ENCODE measurements at places on chromosomes 6 and 20.

DNA sequence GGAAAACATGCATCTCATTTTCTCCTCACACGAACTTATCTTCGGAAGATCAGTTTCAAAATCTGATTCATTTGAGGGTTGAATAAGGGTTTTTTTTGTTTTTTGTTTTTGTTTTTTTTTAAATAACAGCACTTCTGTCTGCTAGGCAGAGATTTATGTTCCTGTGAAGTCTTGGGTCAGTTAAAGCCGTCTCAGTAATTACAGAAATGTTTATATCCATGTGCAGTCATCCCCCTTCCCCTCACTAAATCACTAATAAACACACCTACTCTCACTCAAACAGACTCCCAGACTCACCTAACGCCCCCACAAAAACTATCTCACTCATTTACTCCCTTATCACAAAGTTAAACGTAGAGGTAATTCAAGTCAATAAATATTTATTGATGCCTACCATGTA is 214.2 kb upstream of the SUPT3H start:
- DNase-seq, result no peak

GRCh38 chr20:11838076-11838636 is 79.5 kb upstream of the BTBD3 start:
- no peak for DNase-seq

GRCh38 chr20:1001911-1002681 is at the start of gene RSPO4:
Gene RSPO4 (minus strand): TSS chr20:1002311. CDS start chr20:1002164, 147 bp downstream.
- no peak for DNase-seq

DNA sequence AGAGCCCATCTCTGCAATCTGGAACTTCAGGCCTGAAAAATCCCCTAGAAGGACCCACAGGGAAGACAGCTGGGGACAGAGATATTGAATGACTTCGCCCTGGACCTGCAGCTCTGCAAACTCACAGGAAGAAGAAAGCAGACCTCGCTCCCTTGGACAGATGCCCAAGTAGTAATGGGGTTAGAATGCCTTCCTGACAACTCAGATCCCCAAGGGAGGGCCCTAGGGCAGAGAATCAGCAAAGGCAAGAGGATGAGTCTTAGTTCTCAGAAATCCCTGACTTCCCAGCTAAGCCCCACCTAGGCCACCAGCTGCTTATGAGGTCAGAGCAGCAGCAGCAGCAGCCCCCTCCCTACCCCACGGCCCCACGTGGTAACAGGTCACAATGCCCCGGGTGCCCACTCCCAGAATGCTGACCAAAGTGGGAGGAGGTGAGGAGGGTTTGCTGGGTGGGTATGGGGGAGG is at the start of gene C20orf141:
Gene C20orf141 (plus strand): TSS at position 401 of the 465 bp plus-strand sequence. CDS start 198 bp downstream, outside the sequence.
- DNase-seq, result no peak

GRCh38 chr6:99814230-99814928 is 179.6 kb downstream of the MCHR2 start:
- no peak for DNase-seq

GRCh38 chr6:112300896-112301295 is 46.2 kb upstream of the RFPL4B start:
- no peak for DNase-seq

DNA sequence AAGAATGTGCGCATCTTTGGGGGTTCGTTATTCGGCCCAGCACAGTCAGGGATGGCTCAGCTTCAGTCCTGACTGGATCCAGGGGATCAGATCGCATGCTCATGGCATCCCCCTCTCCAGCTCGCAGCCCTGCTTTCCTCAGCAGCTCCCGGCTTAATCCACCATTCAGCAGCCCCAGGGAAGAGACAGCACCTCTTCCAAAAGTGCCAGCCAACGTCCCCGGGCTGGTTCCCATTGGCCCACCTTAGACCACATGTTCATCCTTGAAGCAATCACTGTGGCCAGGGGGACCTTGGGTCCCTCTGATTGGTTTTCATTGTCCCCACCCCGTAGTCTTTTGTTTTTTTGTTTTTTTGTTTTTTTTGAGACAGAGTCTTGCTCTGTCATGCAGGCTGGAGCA is 188.7 kb downstream of the ZMYND8 start:
- no peak for DNase-seq

- DNase-seq, result no peak
These were observed 248.2 kb upstream of the PMEPA1 start for GRCh38 chr20:57958050-57958420.

GRCh38 chr20:46093531-46093930 is 3.8 kb upstream of the NCOA5 start:
- no peak for DNase-seq

DNA sequence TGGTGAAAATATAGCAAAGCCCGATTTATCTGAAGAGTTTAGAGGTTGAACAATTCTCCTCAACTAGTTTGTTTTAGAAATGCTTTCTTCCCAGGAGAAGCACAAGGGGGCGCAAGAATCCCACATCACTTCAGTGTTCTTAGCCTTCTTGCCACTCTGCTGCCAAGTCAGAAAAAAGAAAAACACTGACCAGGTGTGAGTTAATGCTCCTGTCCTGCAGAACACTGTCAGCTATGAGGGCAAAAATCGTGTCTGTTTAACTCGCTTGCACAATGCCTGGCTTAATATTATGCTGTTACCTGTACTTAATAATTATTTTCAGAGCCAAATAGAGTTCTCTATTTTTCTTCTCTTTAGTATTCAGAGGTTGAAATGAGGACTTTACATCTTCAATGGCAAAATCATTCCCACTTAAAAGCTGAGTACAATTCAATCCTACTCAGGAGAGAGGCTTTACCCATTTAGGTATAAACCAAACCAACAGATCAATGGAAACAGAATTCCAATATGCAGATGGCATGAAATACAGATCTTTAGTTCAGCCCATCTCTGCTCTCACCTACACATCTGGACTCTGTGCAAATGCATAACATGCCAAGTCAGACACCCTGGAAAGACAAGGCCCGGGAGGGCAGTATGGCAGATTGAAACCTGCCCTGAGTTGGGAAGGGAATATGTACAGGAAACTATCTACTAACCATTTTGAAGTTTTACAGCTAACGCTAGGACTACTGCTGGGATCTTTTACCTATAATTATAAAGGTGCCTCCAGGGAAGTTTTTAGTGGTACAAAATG is 71.4 kb upstream of the TULP1 start:
- peak; percentile 32 for DNase-seq

- no peak for DNase-seq
These were observed 110.1 kb upstream of the SIM1 start for GRCh38 chr6:100574836-100575235.

DNA sequence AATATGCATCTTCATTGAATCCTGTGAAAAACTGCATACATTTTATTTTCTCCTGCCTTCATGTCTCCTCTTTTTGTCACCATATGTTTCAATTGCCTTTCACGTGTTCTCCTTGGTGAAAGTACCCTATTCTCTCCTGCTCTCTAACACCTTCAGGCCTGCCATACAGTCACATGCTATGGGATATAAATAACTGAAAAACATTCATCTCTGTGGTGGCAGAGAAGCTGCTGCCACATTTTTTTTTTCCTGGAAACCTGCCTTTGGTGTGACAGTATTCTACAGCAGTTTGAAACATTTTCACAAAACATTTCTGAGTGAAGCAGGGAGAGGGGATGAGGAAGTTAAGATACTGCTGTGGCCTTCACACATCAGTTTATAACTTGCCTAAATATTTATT is 44.8 kb upstream of the FBXL4 start:
- DNase-seq, result no peak

DNA sequence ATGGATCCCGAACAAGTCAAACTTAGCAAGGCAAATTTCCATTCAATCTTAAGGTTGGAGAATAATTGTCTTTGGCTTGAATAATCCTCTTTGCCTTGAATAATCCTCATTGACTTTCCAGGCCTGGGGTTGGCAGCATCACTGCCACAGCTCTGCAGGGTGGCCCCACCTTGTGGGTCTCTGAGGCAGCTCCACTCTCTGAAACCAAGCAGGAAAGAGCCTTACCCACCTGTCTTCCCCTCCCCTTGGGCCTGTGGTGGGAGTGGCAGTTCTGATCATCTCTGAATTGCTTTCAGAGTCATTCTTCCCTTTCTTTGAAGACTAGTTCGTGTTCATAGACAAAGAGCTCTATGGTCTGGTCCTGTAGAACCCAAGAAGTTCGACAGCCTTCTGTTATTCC is 47.5 kb downstream of the KCNQ5 start:
- DNase-seq, result no peak

DNA sequence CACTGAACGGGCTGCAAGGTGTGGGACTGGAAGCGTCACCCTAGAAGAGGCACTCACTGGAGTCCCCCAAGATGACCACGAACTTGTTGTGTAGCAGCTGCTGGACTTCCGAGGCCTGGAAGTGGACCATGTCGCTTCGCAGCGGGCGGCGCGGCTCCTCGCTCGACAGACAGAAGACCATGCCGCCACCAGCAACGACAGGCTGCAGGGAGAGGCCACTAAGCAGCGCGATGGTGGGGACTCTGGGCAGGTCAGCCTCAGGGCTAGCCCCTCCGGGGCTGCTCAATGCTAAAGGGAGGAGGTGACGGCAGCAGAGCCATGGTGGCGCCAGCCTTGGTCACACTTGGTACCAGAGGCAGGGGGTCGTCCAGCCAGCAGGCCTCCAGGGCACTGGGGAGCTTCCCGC is 720 bp downstream of the PCED1A start:
- DNase-seq, result no peak

GRCh38 chr20:57908704-57909630 is 199.2 kb upstream of the PMEPA1 start:
- DNase-seq, result no peak

DNA sequence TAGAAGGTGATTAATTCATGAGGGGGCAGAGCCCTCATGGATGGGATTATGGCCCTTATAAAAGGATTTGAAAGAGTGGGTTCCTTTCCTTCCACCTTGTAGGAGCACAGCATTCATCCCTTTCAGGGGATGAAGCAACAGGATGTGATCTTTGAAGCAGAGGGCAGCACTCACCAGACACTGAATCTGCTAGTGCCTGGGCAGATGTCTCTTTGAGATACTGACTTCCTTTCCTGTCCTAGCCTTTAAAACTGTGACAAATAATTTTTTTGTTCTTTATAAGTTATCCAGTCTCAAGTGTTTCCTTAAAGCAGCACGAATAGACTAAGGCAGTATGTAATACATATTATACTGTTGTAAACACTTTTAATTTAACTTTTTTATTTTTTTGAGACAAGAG is 538.6 kb upstream of the RNF217 start:
- DNase-seq, result no peak

- no peak for DNase-seq
These were observed 135.2 kb downstream of the RFPL4B start for GRCh38 chr6:112482373-112482772.

DNA sequence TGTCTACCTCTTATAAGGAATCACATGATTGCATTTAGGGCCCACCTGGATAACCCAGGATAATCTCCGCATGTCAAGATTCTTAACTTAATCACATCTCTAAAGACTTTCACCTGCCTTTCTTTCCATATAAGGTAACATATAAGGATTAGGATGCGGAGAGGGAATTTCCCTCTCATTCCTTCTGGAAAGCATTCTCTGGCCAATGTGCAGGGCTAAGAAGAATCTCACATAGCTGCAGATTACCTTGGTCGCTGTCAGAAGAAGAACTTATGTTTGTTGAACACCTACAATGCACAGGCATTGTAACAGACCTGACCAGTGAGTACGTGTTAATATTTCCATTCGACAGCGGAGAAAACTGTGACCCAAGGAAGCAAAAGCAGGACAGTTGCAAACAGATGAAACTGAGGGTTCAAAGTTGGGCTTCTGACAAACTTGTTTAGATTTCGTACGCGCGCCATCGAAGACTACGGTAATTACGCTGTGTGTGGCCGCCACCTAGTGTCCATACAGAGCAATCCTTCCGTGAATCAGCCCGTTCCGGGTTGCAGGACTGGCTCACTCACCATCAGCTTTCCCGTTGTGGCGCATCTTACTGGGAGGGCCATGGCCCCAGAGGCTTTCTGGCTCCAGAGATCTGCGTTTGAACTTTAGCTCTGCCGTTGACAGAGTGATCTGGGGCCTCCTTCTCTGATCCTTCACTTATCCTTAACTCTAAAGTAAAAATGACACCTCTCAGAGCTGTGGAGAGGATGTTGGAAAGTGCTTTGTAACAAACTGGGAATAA is 9.5 kb downstream of the C20orf202 start:
- peak; percentile 37 for DNase-seq

GRCh38 chr20:23456409-23456808 is 3.7 kb upstream of the CST11 start:
- no peak for DNase-seq

DNA sequence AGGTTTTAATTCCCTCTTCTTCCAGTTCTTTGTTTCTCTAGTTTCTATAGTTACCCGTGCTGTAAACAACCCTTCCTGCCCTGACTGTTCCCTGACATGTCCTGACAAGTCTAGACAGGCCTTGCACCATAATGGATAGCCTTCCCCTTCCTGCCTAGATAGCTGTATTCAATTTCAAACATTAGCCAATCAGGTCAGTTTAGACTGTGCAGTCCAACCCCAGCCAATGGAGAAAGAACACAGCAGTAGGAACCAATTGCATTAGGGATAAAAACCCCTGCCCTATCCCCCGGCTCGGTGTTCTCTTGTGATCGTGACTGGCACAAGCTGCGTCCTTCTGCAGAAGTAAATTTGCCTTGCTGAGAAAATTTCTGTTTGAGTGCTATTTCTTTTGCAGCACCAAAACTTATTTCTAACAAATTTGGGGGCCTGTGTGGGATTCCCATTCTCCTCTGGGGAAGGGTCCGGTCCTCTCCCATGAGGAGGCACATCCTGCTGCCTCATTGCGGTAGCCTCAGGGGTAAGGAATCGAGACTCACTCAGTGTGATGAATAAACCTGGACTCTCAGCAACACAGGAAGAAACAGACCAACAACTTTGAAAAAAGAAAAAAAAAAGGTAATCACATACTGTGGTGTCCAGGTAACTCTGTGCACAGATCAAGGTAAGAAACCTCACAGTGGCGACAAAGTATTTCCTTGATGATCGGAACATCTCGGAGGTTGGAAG is 248.7 kb upstream of the ECI2 start:
- no peak for DNase-seq

- no peak for DNase-seq
These were observed 197.6 kb upstream of the THBS2 start for GRCh38 chr6:169451065-169451838.

GRCh38 chr6:6772751-6773150 is 184.2 kb downstream of the LY86 start:
- DNase-seq, result no peak

DNA sequence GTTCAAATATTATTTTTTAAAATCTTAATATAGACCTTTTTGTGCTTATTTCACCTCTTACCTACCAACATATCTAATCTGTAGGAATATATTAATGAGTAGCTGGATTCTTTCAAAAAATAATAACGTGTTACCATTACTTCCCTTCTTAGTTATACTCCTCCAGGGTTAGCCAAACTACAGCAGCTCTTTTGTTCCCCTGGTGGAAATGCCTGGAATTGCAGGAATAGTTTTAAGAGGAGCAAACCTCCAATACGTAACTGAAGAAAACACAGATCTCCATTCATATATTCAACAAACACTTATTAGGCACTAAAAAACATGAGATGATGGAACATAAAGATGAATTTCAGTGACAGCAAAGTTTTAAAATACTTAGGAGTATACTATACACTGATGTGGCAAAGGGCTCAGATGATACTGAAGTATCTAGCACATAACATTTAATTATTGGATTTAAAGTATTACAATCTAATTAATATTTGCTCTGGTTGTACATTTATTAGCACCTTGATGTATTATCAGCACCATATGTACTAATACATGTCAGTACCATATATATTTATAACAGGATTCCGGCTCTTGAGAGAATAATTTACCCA is 78.3 kb downstream of the TBX18 start:
- DNase-seq, result no peak
